ENCODE measurements at places on chromosomes 4 and X.

GRCh38 chr4:149047368-149047767 is 605.2 kb upstream of the NR3C2 start:
- no peak for DNase-seq

DNA sequence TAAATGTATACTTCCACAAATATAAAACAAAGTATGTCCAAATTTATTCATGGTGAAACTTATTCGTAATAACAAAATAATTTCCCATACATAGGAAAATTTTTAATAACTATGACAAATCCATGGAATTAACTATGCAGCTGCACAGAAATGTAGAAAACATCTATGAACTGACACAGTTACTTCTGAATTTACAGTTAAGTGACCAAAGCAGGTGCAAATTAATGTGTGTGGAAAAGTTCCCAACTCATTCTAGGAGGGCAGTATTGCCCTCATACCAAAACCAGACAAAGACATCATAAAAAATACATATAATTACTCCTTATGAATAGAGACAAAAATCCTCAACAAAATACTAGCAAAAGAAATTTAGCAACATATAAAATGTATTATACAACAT is 12.5 kb downstream of the LDOC1 start:
- DNase-seq = no peak

- no peak for DNase-seq
Observed at GRCh38 chr4:177778623-177779022, 336.4 kb upstream of the AGA start.

DNA sequence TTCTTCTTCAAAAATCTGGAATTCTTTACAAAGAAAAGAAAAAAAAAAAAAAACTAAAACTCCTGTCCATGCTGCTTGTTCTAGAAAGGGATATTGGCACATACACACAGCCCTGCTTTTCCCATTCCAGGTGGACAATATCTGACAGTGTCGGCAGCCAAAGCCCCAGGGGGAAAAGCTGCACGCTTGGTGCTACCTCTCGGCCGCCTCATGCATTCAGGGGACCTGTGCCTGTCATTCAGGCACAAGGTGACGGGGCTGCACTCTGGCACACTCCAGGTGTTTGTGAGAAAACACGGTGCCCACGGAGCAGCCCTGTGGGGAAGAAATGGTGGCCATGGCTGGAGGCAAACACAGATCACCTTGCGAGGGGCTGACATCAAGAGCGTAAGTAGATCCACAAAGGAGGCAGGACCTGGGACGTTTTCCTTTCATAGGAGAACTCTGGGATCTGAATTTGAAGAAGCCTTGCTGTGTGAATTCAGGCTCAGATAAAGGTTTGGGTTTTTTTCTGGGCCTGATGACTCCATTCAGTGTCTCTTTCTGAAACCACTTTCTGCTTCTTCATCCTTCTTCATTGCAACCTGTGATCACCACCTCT is 71.9 kb downstream of the NPNT start:
- no peak for DNase-seq

- DNase-seq = no peak
Observed at GRCh38 chr4:122764071-122764820, 31.7 kb downstream of the BBS12 start.

DNA sequence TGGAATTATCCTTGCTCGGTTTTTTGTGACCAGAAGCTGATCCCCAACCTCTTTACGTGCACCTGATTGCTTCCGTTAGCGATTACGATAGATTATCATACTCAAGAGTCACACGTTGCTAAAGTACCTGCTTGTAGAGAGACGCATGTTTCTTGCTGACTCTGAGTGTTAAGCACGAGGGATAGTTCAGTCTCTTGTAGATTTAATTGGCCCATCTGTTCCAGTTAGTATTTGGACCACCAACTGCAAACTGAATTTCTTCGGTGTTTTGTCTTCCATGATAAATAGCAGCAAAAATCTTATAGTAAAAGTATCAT is 516 bp upstream of the COX18 start:
- no peak for DNase-seq

GRCh38 chr4:123559955-123560871 is 163.6 kb downstream of the SPRY1 start:
- DNase-seq = no peak

DNA sequence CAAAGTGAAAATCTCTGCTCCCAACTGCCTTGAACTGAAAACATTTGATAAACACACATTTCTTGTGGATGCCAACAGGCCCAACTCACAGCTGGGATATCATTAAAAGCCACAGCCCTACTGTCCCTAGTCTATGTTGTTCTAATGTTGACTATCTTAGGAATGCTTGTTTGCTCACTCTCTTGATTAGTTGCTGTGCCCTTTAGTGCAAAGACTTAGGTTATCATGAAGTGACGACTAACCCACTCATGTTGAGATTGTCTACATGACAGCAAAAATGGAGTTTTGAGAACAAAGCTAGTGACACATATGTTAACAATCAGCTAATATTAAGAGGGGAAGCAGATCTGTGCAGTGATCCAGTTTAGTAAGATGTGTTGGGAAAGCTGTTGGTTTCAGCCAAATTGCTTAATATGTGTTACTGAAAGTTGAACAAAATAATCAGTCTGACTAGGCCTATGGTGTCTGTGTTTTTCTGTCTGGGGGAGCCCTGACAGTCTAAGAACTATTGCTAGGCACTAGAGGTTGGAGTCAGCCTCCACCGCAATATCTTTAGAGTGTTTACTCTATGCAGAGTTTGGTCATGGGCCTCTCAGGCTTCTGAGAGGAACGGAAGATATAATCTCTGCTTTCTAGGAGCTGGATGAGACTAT is 125.5 kb downstream of the ATG4A start:
- DNase-seq = no peak

Measured in activated T-helper 1 cell treated with anti-CD3 and anti-CD28 coated beads, Interleukin-2, amount 50 U/mL, for 16 hours (primary cell).